ENCODE measurements at places on chromosomes 6 and 20.

DNA sequence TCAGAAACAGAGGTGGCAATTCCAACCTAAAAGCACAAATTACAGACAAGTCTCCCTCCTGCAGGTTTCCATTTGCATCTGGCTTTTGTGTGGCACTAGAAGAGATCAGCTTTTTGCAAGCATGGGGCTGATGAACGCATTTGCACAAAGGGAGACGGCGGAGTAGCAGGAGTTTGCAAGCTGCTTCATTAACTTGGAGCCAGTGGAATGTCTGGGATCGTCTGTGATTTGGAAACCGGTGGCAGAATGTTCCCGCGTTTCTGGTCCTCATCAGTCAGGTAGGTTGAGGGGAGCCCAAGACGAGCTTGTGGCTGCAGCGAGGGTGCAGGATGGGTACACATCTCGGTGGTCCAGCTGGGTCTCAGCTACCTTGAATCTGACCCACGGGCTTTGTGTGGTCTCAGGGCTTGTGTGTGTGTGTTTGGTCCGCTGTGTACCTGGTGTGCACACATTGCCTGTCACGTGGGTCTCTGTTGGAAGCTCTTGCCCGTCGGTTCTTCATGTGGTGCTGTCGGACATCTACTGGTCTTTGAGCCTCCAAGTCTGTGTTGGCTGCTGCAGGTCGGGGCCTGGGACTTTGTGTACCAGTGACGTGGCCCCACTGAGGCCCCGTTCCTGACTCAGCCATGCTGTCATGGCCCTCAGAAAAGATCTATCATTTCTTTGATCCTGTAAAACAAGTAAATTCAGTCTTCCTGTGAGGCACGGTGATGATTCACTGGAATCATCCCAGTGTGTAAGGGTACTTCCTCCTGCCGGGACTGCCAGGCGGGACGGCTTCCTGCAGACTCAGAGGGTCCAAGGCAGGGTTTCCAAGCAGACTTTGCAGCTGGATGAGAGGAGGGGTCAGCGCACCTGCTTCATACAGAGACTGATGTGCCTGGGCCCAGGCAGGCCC lies 12.4 kb upstream of the MYT1 start:
- no peak for DNase-seq

DNA sequence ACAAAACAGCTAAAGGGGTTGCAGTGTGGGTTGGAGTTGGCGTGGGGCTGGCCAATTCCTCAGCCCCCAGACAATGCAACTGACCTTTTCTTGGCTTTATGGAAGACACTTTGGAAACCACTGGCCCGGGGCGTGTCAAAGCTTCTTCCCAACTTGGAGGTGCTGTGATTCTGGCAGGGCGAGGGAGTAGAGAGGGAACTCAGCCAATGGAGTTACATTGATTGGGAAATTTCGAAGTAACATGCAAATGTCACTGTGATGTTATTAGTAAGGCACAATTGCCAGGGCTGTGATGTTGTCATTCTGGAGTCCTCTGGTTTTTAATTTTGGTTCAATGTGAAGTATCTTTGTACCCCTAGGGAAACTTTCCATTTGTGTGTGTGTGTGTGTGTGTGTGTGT lies 41.5 kb upstream of the EPB41L1 start:
- DNase-seq, result no peak

- no peak for DNase-seq
Measured at GRCh38 chr20:46206025-46206424, 87.9 kb downstream of the CD40 start.

DNA sequence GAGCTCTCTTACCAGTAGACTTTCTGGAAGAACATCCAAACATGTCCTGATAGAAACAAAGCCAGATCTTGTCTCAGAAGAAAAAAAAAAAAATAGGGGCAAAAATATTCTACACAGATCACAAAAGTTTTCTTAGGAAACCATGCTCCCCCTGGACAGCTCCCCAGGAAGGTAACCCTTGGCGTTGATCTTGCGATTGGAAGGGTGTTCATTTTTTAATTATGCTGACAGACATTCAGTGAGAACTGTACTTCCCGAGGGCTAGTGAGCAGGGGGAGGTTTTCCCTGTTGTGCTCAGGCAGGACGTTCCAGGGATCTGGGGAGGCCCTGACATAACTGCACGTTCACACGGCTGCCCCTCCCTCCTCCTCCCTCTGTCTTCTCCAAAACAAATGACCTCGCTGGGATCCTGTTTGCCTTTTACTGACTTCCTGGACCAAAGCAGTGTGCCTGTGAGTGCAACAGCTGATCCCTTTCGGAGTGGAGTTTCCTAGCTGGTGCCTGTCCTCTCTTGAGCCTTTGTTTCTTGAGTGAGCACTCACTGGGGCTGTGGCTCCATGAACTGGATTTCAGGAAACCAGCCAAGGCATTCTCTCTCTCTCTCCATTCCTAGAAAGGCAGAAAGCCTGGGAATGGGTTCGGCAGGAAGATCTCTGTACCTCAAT lies 46.7 kb downstream of the MARCKS start:
- no peak for DNase-seq

GRCh38 chr6:151379933-151380847 lies 11.2 kb downstream of the ZBTB2 start:
- DNase-seq, result no peak

DNA sequence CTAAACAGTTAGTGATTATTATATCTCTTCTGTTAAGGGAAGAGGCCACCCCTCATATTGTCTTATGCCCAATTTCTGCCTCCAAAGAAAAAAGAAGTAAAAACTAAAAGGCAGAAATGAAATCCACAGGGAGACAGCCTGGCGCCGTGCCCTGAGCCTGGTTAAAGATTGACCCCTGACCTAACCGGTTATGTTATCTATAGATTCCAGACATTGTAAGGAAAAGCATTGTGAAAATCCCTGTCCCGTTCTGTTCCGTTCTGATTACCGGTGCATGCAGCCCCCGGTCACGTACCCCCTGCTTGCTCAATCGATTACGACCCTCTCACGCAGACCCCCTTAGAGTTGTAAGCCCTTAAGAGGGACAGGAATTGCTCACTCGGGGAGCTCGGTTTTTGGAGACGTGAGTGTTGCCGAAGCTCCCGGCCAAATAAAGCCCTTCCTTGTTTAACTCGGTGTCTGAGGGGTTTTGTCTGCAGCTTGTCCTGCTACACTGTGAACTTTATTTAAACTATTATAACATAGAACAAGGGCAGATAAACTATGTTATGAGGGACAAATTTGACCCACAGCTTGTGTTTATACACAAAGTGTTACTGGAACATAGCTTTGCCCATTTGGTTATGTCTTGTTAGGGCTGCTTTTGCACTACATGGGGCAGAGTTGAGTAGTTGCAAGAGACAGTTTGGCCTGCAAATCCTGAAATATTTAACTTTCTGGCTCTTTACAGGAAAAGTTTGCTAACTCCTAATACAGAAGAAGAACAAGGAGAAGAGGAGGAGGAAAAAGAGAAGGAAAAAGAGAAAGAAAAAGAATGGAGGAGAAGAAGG lies 49.6 kb downstream of the CD24 start:
- DNase-seq, result no peak

GRCh38 chr20:37797669-37798175 lies 103.9 kb downstream of the CTNNBL1 start:
- no peak for DNase-seq

DNA sequence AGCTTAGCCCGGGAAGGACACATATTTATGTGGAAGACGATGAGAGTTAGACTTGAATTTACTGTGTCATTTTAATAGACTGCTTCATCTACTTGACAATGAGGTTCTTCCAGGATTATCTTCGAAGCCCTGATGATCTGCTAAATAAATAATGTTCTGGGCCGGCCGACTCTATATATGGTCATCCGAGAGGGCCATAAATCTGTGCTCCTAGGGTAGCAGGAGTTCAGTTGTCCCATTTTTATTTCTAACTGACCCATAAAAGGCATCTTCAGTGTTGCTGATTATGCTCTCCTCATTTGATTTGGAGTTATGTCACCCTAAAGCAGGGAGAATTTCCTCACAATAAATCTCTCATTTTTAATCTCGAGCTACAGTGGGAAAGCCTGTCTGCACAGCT lies 217.1 kb downstream of the SLC24A3 start:
- DNase-seq, result no peak

DNA sequence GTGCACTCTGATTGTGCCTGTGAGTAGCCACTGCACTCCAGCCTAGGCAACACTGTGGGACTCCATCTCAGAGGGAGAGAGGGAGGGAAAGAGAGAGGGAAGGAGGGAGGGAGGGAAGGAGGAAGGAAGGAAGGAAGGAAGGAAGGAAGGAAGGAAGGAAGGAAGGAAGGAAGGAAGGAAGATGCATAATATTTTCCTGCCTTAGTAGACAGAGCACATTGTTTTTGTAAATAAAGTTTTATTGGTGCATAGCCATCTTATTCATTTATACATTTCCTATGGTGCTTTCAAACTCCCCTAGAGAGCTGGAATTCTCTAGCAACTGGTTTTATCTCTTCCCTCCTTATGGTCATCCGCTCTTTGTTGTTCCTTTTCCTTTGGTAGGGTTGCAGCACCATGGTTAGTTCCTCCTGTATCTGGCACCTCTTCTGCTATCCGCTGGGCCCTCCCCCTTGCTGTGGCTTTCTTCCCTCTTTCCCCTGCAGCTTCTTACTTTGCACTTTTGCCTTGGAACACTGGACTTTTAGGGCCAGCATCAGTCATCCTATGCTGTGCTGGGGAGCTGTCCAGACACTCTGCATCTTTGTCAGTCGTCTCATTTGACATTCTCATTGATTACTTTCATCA lies 20.2 kb downstream of the GPR6 start:
- DNase-seq, result no peak

- DNase-seq, result no peak
Measured at GRCh38 chr6:70222439-70222749, 80.5 kb downstream of the COL9A1 start.

GRCh38 chr20:19937218-19937617 lies 79.9 kb upstream of the NAA20 start:
- DNase-seq, result no peak

DNA sequence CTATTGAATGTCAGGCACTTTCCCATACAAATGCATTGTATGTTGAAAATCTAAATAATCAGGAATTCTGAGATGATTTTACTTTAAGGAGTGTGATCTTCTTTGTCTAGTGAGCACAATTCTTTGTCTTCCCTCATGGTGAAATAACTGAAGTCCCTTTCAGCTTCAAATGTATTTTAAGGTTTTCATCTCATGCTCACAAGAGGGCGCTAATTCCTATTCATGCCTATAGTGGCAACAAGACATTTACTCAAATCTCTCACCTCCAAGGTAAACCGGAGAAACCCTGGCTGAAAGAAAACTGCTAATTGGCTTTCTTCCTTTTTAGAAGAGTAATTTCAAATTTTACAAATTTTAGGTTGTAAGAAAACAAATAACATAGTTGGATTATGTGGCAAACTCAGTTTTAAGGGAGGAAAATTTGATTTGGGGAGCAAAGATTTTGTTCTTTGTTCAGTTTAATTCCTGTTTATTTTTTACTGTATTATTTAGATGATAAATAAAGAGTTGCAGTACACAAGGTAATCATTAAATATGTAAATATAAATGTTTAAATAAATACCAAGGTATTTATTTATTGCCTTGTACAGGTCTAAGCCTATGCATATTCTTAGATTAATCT lies 69.1 kb downstream of the SLC35F1 start:
- no peak for DNase-seq

- DNase-seq, result no peak
Measured at GRCh38 chr6:46288835-46289234, 118.1 kb upstream of the ENPP5 start.

Data from T-helper 2 cell (primary cell).